ENCODE measurements at places on chromosomes 11 and 22.

DNA sequence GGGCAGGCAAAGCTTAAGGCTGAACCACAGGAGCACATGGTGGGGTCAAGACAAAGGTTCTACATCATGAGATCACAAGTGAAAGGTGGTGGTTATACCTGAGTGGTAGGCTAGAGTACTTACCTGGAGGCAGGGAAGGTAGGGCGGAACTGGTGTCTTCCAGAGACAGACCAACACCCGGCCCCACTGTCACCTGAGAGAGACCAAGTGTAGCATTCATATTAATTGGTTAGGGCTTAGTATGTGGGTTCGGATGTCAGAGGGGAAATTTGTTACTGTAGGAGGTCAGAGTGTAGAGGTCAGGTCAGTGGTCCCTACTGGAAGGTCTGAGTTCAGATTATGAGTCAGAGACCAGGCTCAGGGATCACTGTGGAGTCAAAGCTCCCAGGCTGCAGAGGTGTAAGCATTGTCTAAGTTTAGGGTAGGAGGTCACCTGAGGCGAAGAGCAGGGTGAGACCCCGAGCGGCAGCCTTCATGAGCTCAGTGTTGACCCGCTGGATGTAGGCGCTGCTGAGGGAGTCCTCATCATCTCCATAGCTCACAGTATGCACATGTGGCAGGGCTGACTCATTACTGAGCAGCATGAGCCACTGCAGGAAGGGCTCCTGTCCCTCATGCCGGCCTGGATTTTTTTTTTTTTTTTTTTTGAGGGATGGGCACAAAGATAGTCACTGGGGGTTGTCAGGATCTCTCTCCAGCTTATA lies 3.2 kb downstream of the TPP1 start:
- no peak for DNase-seq

- no peak for DNase-seq
Observed at GRCh38 chr11:71934213-71934612, 5.4 kb downstream of the RNF121 start.

GRCh38 chr11:827897-828192 lies at the start of gene CRACR2B:
Gene CRACR2B (plus strand): TSS chr11:827919. CDS start chr11:828608, 689 bp downstream.
- no peak for DNase-seq

DNA sequence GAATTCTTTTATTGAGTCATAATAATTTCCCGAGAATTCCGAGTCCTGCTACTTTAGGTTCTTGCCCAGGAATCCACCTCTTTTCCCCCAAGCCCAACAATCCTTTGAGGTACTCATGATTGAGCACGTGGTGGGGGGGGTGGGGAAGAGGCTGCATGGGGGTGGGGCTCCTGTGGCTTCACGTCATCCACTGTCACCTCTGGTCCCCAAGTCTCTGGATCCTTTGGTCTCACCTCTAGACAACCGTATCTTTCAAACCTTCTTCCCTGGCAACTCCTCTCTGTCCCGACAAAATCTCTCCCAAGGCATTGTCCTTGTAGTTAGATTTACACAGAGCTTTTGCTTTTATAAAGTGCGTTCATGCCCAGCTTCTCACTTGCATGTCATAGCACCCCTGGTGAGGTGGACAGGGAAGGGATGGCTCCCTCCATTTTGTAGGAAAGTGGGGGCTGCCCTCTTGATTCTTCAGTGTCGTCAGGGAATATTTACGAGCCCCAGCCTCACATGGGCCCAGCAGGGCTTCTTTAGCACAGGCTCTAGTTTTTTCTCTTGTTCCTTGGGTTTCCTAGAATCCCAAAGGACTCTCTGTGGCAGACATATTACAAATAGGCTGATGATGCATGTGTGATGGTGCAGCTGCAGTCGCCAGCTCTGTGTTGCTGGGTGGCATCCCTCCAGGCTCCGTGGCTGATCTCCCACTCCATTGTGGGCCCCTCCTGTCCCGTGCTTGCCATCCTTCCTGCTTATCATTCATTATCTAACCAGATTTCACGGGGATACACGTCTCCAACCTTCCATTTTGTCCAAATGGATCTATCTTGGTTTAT lies 8.4 kb downstream of the UCP3 start:
- DNase-seq, result no peak

- no peak for DNase-seq
Observed at GRCh38 chr11:253160-253885, 16.5 kb downstream of the PSMD13 start.

DNA sequence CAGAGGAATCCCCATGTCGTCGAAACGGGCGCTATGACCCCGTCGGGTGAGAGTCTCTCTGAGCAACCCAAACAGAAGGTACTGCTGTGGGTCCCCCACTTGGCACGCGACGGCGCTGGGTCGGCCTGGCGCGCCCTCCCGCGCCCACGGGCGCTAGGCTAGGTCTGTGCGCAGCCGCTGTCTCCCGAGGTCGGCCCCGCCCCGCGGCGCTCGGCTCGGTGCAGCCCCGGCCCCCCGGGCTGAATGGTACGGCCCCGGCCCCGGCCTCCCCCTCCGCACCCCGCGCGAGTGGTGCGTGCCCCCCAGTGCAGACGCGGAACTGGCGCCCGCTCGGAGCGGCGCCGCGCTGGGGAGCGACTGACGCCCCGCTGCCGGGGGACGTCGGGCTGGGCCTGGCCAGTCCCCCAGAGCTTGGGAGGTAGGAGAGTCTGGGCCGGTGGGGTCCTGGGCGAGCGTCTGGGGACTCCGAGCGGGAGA lies at the start of gene MADD:
TSS of gene MADD (plus strand) at position 305 of the 477 bp plus-strand sequence.
- DNase-seq, result peak; percentile 99

DNA sequence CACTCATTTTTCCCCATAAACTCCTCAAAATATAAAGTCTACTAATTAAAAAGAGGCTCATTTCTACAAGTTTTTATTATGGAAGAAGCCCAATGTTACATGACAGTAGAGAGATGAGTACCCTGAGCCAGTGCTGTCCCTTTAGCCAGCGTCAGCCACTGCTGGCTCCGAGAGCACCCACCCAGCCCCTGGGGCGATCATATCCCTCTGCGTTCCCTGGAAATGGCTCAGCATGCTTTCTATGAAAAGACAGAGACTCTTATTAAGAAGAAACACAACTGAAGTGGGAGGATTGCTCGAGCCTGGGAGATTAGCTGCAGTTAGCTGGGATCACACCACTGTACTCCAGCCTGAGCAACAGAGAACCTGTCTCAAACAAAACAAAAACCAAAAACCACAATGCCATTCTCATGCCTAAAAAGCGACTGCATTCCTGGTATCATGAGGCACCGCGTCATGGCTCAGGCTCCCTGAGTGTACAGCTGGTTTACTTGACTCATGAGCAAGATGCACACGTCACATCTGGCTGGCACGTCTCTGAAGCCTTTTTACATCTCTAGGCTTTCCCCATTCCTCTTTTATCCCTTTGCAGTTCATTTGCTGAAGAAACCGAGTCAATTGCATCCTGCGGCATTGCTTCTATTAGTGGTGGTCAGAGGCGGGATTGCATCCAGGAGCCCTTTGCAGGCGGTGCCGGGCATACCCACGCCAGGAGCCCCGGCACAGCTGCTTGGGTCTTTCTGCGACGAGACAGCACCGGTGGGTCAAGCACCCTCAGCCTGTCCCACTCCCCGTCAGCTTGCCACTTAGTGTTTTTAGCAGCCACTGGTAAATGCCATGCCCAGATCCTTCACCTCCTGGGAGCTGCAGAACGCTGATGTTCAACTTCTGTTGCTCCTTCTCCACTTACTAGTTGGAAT lies 119.9 kb downstream of the CTTN start:
- peak; percentile 67 for DNase-seq

DNA sequence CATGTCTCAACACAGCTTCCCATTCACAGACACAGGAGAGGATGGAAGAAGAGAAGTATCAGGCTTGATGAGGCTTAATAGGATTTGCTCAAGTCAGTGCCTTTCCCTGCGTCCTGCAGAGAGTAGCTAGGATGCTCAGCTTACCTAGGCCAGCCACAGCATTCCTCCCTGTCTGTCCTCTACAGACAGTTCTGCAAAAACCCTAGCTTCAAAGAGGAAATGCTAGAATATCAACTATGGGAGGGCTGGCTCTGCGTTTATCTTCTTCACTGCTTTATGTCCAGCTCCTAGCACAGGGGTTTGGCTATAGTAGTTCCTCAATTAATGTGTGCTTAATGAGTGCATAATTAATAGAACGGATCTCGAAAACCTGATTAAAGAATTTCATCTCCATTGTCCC lies 16.4 kb downstream of the KCNJ5 start:
- no peak for DNase-seq

DNA sequence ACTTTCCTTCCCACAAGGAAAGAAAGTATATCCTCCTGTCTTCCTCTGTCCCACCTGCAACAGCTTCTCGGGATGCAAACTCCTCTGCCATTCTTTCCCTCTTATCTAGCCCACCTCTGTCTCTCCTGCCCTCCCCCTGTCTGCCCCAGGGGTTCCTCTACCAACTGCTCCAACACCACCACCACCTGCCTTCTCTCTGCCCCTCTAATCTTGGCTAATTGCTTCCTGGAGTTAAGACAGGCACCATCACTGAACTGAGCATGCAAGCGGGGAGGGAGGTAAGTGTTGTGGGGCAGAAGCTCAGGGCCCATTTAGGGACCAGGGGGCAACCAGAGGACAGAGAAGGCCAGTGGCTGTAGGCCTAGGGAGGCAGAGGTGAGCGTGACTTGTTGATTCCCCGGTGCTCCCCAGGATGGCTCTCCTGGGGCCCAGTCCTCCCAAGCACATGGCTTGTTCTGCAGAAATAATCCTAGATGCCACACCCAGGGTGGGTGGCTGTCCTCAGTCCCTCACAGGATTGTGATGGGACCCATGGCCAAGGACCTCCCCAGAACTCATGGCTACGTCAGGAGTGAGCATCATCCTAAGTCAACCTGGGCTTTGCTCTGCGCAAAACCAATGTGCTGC lies 111.1 kb downstream of the TP53I11 start:
- no peak for DNase-seq

GRCh38 chr11:67391304-67392182 lies at the start of gene RAD9A:
Gene RAD9A (plus strand): TSS chr11:67391986. CDS start chr11:67392045, 59 bp downstream.
- DNase-seq, result peak; percentile 98

All from GM03348 (cell line).